NCI-H1436 (cell line): ENCODE measurements at places on chromosomes 11 and 22.

DNA sequence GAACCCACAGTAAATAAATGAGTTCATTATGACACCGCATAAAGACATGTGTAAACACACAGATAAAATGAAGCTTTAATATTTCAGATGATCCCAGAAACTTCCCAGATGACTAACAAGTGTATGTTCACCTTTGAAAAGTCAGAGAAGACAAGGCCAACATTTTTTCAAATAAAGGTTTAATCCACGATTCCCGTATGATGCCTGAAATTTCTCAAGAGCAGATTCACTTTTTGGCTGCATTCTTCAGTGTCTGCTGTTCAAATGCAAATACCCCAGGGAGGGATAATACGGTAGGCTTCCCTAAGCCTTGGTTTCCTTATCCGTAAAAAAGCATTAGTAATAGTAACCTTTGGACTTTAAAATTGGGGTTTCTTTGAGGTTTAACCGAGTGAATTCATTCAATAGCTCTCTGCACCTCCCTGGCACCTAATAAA lies 62.5 kb downstream of the SYTL2 start:
- no peak for DNase-seq

GRCh38 chr22:19488884-19489843 lies 9.4 kb downstream of the CDC45 start:
- no peak for DNase-seq

DNA sequence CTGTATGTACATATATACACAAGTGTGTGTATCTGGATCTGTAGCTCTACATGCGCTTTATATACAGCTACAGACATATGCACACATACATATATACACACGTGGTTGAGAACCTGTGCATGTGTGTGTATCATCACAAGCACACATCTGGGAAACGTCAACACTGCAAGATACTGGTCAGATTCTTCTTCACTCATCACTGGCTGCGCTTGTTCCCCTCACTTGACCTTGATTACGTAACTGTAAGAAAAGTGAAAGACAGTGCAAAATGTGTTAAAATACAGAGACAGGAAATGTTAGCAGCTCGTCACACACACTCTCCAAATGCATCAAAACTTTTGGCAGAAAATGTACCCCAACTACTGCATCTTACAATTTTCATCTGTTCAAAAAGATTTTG lies 51.9 kb upstream of the MN1 start:
- no peak for DNase-seq

GRCh38 chr11:122578171-122578825 lies 77.2 kb upstream of the UBASH3B start:
- DNase-seq = no peak

DNA sequence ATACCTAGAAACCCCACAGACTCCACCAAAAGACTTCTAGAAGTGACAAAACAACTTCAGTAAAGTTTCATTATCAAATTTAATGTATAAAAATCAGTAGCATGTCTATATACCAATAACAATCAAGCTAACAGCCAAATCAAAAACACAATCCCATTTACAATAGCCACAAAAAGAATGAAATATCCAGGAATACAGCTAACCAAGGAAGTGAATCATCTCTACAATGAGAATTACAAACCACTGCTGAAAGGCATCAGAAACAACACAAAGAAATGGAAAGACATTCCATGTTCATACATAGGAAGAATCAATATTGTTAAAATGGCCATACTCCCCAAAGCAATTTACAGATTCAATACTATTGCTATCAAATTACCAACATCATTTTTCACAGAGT lies 46.0 kb downstream of the PRCP start:
- DNase-seq = no peak

DNA sequence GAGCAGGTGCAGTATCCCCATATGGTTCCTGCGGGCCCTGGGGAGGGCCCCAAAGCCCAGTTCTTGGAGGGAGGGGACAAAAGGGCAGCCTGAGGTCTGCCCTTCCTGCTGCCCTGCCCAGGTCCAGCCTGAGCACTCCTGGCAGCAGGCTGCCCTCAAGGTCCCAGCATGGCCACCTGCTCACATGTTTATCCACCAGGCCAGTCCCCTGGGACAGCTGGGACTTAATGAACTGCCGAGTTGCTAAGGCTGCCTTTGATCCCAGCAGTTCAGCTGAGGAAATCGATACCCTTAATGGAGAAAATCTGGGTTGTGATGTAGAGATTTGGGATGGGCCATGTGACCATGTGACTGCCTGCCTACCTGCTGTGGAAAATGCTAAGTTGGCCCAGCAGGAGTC lies 146.2 kb downstream of the TRIM29 start:
- no peak for DNase-seq

DNA sequence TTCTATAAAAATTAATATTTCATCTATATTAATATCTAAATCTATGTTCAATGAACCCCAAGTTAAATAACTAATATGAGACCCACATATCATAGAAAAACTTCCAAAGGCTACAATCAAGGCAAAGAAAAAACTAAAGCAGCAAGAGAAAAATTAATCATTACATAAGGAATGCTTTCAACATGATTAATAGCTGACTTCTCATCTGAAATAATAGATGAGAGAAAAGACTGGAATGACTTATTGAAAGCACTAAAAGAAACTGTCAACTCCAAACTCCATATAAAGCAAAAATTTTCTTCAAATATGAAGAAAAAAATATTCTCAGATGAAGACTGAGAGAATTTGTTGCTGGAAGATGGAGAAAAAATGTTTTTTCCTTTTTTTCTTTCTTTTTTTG lies 13.0 kb downstream of the TRIM5 start:
- no peak for DNase-seq
